ENCODE measurements at places on chromosomes 13 and 19.

GRCh38 chr13:32443111-32443510, 15.2 kb upstream of the N4BP2L1 start:
- peak; percentile 46 for DNase-seq

DNA sequence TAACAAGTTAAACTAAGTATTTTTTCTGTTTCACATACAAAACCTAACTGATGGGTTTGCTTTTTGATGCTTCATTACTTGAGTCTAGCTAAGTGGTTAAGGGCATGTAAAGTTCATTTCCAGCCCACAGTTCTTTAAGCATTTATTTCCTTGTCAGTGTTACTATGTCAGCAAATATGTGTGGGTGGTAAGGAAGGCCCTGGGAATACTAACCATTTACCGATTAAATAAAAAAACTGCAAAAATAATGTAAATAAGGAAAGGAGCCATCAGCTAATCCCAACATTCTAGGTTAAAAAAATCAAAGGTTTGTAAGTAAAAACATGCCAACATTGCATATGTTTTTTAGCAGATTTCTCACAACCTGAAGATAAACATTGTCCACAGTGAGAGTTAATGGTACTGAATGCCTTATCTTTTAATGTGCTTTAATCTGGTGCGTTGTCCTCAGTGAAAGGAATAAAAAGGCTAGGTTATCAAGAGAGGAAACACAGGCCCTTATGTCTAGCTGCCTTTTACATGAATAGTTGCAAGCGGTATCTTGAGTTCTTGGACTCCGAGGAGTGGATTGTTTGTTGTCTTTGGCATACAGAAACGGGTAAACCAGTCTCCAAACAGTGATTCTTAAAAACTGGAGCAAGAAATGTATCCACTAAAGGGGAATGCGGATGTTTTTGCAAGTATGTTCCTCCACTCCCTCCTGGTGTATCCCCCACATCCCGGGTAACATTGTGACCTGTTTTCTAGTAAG, 949.6 kb upstream of the SLC10A2 start:
- DNase-seq: no peak

- DNase-seq: no peak
These were observed 97.9 kb downstream of the DLEU7 start for GRCh38 chr13:50745542-50746115.

GRCh38 chr13:70424428-70424827, 316.2 kb upstream of the KLHL1 start:
- no peak for DNase-seq

DNA sequence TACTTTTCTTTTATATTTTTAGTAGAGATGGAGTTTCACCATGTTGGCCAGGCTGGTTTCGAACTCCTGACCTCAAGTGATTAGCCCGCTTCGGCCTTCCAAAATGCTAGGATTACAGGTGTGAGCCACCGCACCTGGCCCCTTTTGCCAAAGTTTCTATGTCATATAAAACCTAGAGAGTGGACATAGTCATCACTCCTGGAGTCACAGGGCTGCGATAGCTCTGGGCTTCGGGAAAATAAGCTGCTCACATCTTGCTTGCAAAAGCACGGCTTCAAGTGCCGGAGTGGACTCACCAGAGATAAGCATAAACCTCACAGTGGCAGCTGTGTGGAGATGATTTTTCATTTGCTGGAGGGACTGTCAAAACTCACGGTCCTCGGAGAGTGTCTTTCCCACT, 171.2 kb downstream of the TEX29 start:
- no peak for DNase-seq

DNA sequence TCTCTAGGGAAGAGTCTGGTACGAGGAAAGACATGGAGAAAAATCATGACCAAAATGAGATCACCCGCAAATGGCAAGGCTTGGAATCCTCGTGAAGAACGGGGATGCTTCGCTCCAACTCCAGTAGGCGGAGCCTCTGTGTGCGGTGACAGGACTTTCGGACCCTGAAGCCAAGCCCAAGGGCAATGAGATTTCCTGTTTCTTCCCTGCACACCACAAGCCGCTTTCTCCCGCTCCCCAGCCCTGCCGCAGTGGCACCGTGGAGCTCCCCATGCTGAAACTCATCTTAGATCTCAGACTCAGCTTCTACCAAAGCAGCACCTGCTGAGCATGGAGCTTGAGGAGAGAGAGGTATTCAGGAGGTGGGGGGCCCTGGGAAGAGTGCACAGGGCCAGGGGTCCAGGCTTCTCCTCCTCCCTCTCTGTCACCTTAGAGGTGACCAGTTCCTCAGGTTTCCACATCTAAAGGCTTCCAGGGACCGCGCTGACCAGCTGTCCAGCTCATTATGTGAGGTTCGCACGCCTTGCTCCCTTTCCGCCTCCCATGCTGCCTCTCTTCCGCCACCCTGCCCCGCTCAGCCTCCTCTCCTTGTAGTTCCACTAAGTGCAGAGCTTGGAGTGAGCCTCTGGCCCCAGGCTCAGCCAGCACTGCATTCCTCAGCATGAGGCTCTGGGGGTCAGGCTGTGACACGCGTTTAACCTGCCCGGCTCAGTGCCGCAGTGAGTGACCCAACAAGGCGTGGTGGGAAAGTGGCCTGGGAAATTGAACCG, 153.8 kb upstream of the SOX1 start:
- no peak for DNase-seq

- DNase-seq: no peak
These were observed 76.8 kb downstream of the TUBGCP3 start for GRCh38 chr13:112510987-112511685.
